ENCODE measurements at places on chromosomes 11 and 22. TPM values are rescaled to one million over a fixed set of nuclear protein-coding genes. Genes with fewer than 3 reads are reported as not detected.

Gene ENTHD1
- not detected for total RNA-seq

DNA sequence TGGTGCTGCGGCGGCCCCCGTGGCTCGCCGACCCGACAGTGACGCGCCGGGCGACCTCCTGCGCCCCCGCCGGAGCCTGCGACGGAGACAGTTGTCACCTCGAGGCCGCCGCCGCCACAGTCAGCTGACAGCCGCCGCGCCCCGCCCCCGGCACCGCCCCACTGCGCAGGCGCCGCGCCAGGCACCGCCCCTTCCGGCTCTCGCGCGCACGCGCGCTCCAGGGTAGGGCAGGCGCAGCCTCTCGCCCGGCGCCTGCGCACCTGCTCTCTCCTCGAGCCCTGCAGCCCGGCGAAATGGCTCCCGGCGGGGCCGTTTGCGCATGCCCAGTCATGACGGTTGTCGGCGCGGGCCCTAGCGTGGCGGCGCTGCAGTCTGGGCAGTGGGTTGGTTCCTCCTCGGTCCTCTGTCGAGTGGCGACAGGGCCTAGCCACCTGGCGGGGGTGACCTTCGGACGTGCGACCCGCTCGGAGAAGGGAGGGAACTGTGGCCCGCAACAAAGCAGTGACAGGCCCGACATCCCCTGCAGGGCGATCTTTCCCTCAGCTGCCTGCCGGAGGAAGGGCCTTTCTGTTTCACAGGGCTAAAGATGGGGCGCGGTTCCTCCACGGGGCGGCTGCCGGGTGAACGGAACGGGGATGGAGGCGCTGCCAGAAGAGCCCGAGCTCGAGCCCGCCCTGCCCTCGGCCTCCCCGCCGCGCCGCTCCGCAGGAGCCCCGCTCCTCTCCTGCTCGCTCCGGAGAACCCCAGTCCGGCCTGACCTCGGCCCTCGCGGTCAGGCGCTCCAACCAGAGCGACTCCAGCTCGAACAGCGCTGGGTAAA, at the start of gene TOLLIP:
Gene TOLLIP (minus strand): TSS at position 135 of the 820 bp plus-strand sequence. CDS start 134 bp downstream, at position 1.
- H3K36me3 ChIP-seq: peaks cover 12% of the 10 kb centered on the region
- peaks cover 21% of the 10 kb centered on the region for H3K4me1 ChIP-seq
- H3K27me3 ChIP-seq: no peaks in the 10 kb centered on the region
- H3K4me3 ChIP-seq: peak within 1 kb of the TSS; percentile 93
- peak; percentile 97 for DNase-seq

Gene RCOR2
- total RNA-seq: 2.2 TPM

- H3K27ac ChIP-seq: peak overlapping the region; percentile 96
- peaks cover 20% of the 10 kb centered on the region for H3K4me1 ChIP-seq
- H3K4me3 ChIP-seq: peak overlapping the region; percentile 85
- H3K36me3 ChIP-seq: peaks cover 43% of the 10 kb centered on the region
- DNase-seq: no peak
- H3K27me3 ChIP-seq: no peaks in the 10 kb centered on the region
Measured at GRCh38 chr11:65525546-65526480, 930 bp downstream of the SCYL1 start.

GRCh38 chr11:50333861-50334260, 301.2 kb downstream of the OR4C45 start:
- H3K27ac ChIP-seq: no peak overlapping the region
- DNase-seq: no peak
- H3K4me3 ChIP-seq: no peak overlapping the region
- H3K4me1 ChIP-seq: no peaks in the 10 kb centered on the region
- H3K36me3 ChIP-seq: no peaks in the 10 kb centered on the region
